ENCODE measurements at places on chromosomes 6 and 20.

DNA sequence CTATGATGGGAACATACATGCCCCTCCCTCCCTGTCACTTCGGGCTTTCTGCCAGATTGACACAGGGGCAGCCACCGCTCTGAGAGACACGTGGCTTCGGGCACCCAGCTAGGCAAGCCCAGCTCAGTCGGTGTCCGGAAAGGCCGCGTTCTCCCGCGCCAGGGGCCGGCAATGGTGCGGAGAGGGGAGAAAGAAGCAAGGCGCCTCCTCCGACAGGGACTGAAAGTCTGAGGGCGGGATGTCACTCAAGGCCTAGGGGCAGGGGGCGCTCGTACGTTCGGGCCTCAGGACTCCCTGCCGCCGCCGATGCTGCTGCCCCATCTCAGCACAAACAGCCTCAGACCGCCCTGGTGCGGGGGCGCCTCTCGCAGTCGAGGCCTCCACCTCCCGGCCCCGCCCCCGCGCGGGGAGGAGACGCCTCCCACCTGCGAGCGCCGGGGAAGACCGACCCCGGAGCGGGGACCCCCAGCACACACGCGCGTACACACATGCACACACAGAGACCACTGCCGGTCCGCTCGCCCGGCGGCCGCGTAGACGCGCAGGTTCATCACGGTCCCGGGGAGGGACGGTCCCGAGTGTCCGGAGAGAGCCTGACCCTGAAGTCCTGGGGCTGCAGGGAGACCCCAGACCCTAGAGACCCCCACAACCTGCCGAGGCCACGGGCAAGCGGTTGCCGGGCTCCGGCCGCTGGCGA lies 1.9 kb downstream of the GRM4 start:
- peak; percentile 79 for DNase-seq

DNA sequence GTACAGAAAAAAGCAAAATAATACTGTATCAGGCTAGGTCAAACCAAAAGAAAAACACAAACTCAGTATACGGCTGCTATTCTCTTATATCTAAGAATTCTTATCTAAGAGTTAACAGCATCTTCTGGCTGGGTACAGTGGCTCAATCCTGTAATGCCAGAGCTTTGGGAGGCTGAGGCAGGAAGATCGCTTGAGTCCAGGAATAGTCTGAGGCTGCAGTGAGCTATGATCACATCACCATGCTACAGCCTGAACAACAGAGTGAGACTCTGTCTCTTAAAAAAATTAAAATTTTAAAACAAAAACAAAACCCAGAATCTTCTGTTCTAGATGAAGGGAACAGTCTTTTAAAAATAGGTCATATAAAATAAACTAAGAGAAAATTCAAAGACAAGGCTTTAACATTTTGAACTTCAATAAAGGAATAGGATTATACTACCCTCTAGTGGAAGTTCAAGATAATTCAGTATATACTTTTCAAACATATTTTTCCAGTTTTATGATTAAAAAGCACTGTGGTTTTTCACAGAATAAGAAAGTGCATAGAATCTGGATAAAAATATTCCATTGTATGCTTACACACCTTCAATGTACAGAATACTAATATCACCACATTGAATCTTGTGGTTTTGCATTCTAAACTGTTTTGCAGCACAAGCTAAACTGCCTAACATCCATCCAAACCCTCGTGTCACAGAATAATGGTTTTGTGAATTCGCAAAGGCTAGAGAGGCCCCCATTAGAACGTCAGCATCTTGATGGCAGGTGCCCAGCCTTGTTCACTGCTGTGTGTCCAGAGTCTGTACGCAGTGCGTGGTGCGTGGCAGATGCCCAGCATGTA lies 39.3 kb downstream of the DTNBP1 start:
- peak; percentile 62 for DNase-seq

- no peak for DNase-seq
Observed at GRCh38 chr6:25147223-25147622, 132.0 kb upstream of the CARMIL1 start.

DNA sequence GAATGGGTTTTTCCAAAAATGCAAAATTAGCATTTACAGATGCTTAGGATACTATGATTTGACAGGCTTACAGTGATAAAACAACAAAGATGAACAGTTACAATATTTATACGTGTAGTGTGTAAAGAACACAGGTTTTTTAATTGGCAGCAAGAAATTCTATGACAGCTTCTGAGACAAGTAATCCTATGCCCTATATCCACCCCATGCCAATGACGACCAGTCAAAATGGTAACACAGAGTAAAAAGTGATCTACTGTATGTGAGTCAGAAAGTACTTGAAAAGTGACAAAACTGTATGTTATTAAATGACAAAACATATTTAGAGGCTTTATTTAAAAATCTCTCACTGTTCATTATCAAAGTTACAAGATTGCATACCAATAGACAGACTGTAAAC lies 99.5 kb downstream of the PRDM1 start:
- no peak for DNase-seq

DNA sequence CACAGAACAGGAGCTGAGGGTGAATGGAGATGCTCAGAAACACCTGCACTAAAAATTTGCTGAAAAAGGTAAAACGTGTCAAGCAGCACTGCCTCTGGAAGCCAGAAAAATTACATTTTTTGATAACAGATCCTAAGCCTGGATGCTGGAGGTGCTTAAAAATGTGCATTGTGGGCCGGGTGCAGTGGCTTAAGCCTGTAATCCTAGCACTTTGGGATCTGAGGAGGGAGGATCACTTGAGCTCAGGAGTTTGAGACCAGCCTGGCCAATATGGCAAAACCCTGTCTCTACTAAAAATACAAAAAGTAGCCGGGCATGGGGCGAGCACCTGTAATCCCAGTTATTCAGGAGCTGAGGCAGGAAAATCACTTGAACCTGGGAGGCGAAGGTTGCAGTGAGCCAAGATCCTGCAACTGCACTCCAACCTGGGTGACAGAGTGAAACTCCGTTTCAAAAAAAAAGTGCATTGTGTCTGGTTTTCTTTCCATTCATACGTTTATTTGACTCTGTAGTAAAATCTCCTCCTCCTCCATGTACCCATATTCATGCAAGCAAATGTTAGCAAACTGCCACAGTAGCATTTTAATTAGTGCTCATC lies 587 bp upstream of the BTN3A1 start:
- no peak for DNase-seq

DNA sequence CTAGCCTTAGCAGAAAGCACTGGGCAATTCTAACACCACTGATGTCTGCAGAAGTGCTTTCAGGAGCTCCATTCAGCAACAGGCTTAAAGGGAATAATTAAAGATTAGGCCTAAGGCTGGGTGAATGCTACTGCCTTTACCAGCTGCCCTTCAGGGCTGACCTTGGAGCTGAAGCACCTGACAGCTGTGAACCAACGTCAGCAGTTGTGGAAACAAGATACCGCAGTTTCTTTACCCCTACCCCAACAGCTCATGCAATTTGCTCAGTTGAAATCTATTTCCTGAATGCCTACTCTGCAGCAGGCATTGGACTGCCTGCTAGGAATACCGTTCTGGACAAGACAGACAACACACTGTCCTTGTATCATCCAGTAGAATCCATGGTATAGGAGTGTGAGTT lies 51.5 kb upstream of the ADTRP start:
- DNase-seq: no peak

DNA sequence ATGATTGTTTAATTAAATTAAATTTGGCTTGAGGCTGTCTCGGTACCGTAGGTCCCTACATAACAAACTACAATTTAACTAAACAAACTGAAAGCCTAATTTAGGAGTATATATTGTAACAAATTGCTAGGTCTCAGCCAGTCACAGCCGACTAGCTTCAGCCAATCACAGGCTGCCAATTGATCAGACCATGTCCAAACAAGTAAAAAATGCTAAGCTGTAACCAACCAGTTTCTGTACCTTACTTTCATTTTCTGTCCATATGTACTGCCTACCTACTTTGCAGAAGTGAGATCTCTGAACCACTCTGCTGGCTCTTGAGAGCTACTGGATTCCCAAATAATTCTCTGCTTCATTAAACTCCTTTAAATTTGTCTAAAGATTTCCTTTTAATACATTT lies 648.0 kb upstream of the GJE1 start:
- DNase-seq: peak; percentile 50

DNA sequence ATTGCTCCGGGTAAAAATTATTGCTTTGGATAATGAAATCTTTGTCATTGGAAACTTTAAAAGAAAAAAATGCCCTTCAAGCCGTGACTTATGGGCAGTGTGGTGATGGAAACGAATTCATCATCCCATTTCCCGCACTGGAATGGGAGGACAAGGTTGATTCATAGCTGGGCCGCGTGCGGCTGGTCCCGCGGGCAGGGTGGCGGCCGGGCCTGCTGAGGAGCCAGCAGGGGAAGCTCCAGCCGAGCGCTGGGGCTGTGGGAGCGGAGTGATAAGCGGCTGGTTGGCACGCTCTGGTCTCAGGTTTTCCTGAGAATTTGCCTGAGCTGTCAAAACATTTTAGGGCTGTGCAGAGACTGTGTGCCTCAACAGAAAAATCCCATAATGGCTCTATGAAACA lies 351.7 kb downstream of the CDC5L start:
- DNase-seq: peak; percentile 18

- DNase-seq: no peak
Observed at GRCh38 chr6:51260003-51260402, 441.3 kb downstream of the TFAP2B start.

- no peak for DNase-seq
Observed at GRCh38 chr6:31782126-31782855, 5.2 kb upstream of the VWA7 start.

- DNase-seq: no peak
Observed at GRCh38 chr6:27872642-27873020, 39.6 kb downstream of the OR2B2 start.

GRCh38 chr6:8930009-8930408 lies 494.7 kb upstream of the SLC35B3 start:
- DNase-seq: no peak

- DNase-seq: no peak
Observed at GRCh38 chr20:63651942-63652191, 1.4 kb downstream of the STMN3 start.

GRCh38 chr20:10430704-10431103 lies 3.3 kb downstream of the MKKS start:
- no peak for DNase-seq

DNA sequence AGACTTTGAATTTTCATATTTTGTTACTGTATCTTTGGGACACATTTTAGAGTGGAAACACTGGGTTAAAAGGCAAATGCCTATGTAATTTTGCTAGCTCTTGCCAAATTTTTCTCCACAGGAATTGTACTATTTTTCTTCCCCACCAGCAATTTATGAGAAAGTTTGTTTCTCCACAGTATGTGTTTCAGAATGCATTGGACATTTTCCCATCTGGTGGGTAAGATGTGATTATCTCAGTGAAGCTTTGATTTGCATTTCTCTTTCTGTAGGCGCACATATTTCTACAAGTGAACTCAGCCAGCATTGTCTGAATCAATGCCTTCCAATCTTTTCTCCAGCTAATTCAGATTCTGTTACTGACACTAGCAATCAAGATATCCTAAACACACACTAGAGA lies 157.8 kb downstream of the RCAN2 start:
- DNase-seq: no peak

DNA sequence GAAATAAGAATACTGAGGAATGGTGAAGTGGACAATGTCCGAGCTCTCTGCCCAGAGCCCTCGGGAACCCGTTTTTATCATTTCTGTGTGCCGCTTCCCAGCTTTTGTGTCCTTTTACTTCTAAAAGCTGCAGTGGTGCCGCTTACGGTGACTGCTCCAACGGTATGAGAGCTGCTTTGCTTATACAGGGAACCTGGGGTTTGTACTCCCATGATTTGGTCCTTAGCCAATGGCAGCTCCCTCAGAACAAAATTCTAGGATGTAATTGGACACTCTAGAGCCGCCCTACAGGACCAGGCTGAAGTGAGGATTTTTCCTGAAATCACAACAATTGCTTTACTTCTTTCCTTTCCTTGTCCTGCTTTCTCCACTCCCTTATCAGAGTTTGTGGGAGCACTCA lies 24.2 kb upstream of the PCSK2 start:
- DNase-seq: no peak

DNA sequence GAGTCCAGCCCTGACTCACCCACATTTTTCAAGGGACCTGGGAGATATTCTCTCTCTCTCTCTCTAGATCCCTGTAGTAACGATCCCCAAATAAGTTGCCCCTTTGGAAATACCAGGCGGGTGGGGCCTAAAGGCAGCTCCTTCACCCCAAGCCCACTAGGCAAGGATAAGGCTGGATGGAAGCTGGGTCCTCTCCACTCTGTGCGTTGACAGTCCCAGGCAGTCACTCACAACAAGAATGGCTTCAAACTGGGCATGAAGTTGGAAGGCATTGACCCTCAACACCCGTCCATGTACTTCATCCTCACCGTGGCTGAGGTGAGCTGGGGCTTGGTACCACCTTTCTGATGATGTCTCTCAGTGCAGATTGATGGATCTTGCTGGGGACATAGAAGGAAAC lies 21.6 kb downstream of the L3MBTL1 start:
- no peak for DNase-seq

GRCh38 chr20:16245879-16246278 lies 327.4 kb downstream of the KIF16B start:
- no peak for DNase-seq

- no peak for DNase-seq
Observed at GRCh38 chr20:14197097-14197496, 140.3 kb downstream of the FLRT3 start.

- DNase-seq: no peak
Observed at GRCh38 chr20:57993716-57994431, 234.6 kb downstream of the ANKRD60 start.

- peak; percentile 94 for DNase-seq
Observed at GRCh38 chr6:142945049-142945445, at the start of gene HIVEP2. Gene HIVEP2 (minus strand): TSS chr6:142945176. CDS start chr6:142774738, 170,438 bp downstream.

DNA sequence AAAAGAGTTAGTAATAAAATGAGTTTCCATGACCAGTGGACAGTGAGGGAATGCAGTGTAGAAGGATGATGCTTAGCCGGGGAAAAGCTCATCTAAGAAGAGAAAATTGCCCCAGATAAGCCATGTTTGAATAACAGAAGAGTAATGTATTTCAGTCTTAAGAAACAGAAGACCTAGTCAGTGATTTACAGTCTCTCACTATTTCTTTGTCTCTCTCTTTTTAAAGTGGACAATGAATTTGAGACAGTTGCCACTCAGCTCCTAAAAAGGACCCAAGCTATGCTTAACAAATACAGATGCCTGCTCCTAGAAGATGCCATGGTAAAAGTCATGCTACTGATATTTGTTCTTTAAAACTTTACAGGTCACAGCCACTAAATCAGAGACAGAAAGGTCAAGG lies 19.4 kb upstream of the RPL7L1 start:
- DNase-seq: no peak

DNA sequence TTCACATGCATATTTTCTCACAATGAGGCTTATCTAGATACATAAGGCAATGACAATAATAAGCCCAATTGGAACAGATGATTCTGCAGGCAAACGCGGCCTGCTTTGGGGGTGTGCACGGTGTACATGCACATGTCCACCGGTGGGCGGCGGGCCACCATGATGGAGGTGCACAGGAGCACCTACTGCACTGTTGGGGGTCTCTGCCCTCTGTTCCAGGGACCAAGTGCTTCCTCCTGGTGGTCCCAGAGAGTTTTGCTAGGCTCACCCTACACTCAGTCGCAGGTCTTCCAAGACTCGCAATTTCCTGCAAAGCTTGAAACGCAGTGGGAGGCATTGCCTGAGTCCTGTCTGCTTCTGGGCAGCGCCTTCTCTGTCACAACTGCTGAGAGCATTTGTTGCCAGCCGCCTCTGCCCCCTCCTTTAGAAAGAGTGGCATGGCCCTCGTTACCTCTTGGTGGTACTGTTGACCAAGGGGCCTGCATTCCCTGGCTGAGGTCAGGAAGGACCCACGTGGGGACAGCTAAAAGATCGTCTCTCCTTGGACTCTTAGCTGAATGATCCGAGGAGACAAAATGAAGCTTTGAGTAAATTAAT lies 135.3 kb downstream of the ERMARD start:
- no peak for DNase-seq

GRCh38 chr6:118297821-118298220 lies 250.3 kb upstream of the PLN start:
- no peak for DNase-seq
